ENCODE measurements at places on chromosomes 12 and 14.

DNA sequence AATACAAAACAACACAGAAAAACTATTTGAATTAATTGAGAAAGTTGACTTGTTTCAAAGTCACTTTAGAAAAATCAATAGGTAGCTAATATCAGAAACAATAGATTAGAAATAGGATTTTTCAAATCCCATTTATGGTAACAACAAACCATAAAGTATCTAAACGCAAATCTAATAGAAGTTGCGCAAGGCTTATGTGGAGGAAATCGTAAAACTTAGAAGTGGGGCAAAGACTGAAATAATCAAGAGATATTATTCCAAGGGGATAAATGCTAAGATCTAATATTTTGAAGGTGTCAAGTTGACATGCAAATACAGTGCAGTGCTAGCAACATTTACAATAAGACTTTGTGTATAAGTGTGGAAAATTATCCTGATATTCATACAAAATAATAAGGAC, 87.2 kb downstream of the TRHDE start:
- DNase-seq: no peak

GRCh38 chr12:51393676-51394545, 2.7 kb upstream of the GALNT6 start:
- peak; percentile 78 for DNase-seq

GRCh38 chr12:90628213-90628612, 326.8 kb downstream of the CCER1 start:
- no peak for DNase-seq

GRCh38 chr14:69500736-69501135, 16.2 kb downstream of the PLEKHD1 start:
- DNase-seq: no peak

- no peak for DNase-seq
These were observed 142.8 kb downstream of the SLC8A3 start for GRCh38 chr14:70045844-70046535.

- DNase-seq: no peak
These were observed 135.7 kb upstream of the SLC16A7 start for GRCh38 chr12:59459966-59460660.

DNA sequence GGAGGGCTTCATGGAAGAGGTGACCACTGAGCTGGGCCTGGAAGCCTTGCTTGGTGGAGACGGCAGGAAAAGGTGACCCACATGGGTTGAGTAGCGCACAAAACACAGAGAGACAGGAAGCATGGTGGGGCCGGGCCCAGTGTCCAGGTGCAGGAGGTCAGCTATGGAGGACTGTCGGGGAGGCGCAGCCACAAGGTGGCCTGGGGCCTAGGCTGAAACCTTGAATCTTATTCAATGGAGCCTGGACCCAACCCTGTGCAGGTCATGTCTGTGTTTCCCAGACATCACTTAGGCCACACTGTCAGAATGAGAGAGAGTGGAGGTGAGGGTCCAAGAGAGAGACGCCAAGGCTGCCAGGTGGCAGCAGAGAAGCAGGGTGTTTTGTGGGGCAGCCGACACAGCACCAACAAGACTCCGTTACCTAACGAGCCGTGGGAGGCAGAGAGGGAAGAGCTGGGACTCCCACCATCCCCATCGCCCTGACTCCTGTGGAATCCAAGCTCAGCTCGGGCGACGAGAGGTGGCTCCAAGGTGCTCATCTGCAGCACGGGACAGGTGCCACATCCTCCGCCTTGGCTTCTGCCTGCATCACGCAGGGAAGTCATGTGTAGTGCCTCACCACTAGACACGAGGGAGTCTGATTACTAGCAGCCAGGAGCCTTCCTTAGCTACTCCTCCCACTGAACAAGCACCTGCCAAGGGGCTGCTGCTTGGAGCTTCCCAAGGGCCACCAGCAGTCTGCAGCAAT, 38.7 kb downstream of the DEGS2 start:
- no peak for DNase-seq

DNA sequence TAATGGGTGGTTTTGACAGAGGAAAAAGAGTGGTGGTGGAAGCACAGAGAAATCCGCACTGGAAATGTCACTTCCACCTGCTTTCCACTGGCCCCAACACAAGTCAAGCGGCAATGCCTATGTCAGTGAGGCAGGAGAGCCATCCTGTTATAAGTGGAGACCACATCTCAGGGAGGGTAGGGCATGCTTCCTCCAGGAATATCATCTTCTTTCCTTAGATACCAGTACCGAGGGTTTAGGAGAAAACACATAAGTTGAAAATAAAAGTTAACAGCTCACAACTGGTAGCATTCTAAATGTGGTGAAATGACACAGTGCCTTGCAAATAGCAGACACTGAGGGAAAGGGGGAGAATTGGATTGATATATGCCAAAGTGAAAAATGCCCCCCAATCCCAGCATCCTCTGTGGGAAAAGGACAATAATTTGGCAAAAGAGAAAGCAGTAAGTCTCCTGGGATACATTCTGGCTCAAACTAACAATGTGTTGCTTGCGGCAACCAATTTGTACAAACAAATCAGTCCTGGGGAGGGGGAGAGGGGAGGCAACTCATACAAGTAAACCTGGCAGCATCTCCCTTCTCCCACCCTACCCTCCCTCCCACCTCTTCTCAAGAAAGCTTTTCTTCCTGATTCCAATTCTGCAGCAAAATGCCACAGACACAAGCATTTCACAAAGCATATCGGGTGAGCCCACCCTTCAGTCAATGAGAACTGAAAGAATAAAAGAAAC, 57.1 kb downstream of the STON2 start:
- DNase-seq: no peak

- no peak for DNase-seq
These were observed 48.6 kb upstream of the TMPO start for GRCh38 chr12:98466640-98467400.

DNA sequence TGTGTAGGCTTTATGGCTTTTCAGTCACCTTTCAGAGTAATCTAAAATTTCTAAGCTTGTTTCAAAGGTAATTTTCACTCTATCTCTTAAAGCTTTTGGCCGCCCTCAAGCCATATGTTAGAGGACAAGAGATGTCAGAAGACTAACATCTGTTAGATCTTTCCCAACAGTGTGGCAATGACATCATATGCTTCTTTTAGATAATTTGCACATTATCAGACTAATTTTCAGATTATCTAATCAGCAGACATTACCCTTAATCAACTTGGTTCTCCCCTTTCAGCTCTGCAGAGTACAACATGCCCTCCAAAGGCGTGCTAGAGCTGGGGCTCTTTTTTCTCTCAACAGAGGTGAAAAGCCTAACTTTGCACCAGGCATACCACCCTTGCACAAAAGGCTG, 207.1 kb downstream of the DPF3 start:
- no peak for DNase-seq

GRCh38 chr14:74434294-74434693, 8.3 kb upstream of the SYNDIG1L start:
- DNase-seq: no peak

DNA sequence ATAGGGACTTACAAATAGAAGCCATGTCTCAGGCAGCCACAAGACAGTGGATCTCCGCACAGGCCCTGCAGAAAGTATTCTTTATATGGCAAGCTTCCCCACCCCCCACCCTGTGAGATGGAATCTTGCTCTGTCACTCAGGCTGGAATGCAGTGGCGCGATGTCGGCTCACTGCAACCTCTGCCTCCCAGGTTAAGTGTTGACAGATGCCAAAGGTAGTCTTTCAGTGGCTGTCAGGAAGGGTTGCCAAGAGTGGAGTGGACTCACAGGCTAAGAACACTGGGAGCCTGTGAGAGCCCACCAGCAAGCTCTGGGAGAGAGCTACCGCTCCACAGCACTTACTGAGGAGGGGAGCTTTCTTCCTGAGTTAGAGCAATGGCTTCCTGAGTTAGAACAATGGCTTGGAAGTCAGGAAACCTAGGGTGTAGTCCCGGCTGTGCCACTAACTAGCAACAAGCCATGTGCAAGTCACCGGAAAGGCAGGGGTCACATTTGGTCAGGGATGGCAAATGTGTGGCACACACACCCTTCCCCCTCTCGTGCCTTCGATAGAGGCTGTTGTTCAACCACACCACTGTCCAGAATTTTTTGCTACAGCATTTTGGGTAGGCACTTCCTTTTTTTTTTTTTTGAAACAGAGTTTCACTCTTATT, 2.6 kb downstream of the RNASE1 start:
- DNase-seq: peak; percentile 65

DNA sequence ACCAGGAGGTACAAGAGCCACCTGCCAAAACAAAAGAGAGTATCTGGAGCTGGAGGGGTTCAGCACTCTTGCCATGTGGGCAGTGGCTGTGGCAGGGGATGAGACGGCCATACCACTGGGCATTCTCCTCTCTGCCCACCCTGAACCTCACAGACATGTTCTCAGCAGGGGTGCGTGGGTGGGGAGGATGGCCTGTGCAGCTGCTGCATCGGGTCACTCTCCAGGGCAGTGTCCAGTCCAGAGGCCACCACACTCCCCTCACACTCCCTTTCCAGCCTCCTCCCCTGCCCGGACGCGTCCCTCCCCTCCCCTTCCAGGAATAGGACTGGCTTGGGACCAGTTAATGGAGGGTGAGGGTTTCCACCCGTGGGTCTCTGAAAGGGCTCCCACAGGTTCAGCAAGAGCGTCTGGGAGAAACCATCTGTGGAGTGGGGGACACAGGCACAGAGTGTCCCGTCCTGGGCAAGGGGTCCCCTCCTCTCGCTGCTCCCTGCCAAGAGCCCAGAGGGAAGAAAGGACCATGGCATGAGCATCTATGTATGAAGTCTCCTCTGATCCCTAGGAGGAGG, 501 bp downstream of the C1R start:
- DNase-seq: no peak

DNA sequence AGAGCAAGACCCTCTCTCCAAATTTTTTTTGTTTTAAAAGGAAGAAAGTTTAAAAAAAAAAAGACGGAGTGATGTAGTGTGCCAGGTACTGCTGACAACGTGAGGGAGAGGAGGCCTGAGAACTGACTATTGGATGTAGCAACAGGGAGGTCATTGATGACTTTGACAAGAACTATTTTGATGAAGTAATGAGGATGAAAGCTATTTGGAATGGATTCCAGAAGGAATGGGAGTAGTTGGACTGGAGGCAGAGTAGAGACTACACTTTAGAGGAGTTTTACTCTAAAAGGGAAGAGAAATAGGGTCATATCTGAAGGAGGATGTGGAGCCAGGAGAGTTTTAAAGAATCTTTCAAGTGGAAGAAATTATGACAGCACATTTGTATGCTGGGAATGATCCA, 27.8 kb upstream of the SLC38A2 start:
- DNase-seq: no peak

- no peak for DNase-seq
These were observed 282.8 kb downstream of the CEP128 start for GRCh38 chr14:80658733-80659132.

GRCh38 chr12:26460361-26460760, 265.0 kb downstream of the SSPN start:
- no peak for DNase-seq

DNA sequence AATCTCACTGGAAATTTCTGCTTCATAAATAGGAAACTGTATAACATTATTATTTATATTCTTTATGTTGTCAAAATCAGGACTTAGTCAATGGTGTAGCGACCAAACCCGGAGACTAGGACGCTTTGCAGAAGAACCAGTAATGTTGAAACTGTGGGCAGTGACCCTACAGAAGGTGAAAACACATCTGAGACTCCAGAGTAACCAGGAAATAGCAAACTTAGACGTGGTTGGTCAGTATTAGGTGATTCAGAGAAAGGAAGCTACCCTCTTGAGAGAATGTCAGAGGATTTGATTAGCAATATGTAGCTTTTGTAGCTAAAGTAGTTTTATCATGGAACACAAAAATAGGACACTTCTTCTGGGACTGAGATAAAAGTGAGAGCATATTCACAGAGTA, 381.9 kb downstream of the SLC16A7 start:
- no peak for DNase-seq

GRCh38 chr12:72502546-72502945, 230.4 kb downstream of the TRHDE start:
- no peak for DNase-seq

GRCh38 chr12:99847936-99848335, 136.8 kb downstream of the ANKS1B start:
- DNase-seq: no peak

DNA sequence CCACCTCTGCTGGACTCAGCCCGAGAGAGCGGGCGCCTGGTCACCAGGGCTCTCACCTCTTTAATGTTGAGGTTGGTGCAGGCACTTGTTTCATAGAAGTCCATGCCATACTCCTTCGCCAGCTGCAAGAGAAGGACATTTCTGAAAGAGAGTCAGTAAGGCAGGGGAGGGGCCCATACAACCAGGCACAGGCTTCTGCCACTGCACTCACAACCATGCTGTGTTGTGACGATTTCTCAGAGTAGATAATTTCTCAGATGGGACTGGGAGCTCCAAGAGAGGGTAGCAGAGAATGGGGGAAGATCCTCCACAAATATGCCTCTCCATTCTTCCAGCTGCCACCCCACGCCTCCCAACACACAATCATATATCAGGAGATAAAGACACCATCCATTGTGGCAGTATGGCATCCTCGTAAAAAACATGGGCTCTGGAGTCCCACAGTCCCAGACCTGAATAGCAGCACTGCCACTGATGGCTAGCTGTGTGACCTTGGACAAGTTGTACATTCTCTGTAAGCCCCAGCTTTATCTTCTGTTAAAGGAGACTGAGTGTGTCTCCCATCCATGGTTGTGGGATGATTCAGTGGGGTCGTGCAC, 6.2 kb upstream of the GPX2 start:
- no peak for DNase-seq

DNA sequence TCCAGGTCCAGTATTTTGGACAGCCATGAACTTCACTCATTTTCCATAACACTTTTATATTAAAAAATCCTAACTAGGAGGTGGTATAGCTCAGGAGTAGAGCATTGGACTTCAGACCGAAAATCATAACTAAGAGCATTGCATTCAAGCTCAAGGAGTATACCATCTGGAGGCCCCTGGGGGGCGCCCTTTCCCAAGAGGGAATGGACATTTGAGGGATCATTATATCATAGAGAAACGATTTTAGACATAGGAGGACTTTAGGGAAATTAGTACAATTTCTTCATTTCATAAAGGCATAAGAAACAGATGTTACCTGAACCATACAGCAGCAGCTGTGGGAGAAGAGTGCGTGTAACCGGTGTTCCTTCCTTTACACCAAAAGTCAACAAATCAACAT, 5.2 kb upstream of the ATG14 start:
- DNase-seq: no peak

DNA sequence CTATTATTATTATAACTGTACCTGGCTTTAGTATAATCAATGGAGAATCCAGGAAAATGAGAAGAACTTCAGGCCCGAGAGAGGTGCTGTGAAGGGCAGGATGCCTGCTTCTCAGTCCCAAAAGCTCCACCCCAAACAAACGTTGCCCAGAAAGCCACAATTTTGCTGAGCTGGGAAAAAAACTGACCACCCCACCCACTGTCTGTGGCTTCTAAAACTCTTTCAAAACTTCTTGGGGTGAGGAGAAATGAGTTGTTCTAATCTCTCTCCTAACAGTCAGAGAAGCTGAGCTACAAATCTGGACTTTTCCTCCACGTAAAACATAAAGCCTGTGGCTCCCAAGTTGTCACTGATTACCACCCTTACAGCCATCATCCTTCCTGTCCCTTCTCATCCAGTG, 13.4 kb downstream of the VDR start:
- DNase-seq: no peak

GRCh38 chr12:95411057-95411456, 62.9 kb upstream of the METAP2 start:
- no peak for DNase-seq

Measured in Peyer's patch (tissue), 4 donors.